Right atrium auricular region (tissue), 2 donors: ENCODE measurements at places on chromosomes 16 and 17. TPM values are rescaled to one million over a fixed set of nuclear protein-coding genes. Genes with fewer than 3 reads are reported as not detected.
A peak's percentile ranks its signal among the peaks of the same experiment; 100 is the strongest.

DNA sequence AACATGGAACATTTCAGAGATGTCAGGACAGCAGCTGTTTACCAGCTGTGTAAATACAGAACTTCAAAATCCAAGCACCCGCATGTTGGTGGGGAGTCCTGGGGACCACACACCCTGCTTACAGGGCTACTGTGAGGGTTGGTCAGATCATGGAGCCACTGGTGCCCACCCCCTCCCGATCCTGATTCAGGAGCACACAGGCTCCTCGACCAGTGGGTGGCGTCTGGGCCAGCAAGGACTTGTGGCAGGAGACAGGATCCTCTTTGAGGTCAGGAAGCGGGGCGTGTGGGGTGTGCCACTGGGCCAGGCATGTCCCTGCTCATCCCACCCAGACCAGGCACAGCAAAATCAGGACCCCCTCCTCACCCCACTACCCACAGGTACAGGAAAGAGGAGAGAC is 83.6 kb downstream of the SDK2 start:
- H3K27ac ChIP-seq = no peak overlapping the region
- no peak for DNase-seq
- H3K4me1 ChIP-seq = no peaks in the 10 kb centered on the region
- H3K4me3 ChIP-seq = no peak overlapping the region
- H3K27me3 ChIP-seq = no peaks in the 10 kb centered on the region
- H3K36me3 ChIP-seq = no peaks in the 10 kb centered on the region

The NACA2 gene
- total RNA-seq = not detected

The CCL7 gene
- total RNA-seq = not detected

The PRSS21 gene
- not detected for total RNA-seq

- H3K27ac ChIP-seq = no peak overlapping the region
- DNase-seq = no peak
- H3K27me3 ChIP-seq = no peaks in the 10 kb centered on the region
- H3K36me3 ChIP-seq = peaks cover 52% of the 10 kb centered on the region
Observed at GRCh38 chr17:64056269-64057005, 36.0 kb upstream of the ICAM2 start.

GRCh38 chr16:1870365-1871082 is 1.4 kb downstream of the MEIOB start:
- H3K4me1 ChIP-seq = peaks cover 4% of the 10 kb centered on the region
- no peak overlapping the region for H3K27ac ChIP-seq
- no peaks in the 10 kb centered on the region for H3K36me3 ChIP-seq
- H3K4me3 ChIP-seq = no peak overlapping the region
- DNase-seq = no peak

GRCh38 chr17:72467841-72468653 is 347.2 kb downstream of the SOX9 start:
- DNase-seq = peak; percentile 72
- H3K4me1 ChIP-seq = no peaks in the 10 kb centered on the region
- no peaks in the 10 kb centered on the region for H3K36me3 ChIP-seq
- no peaks in the 10 kb centered on the region for H3K27me3 ChIP-seq
- H3K4me3 ChIP-seq = no peak overlapping the region
- H3K27ac ChIP-seq = no peak overlapping the region

- no peak for DNase-seq
- no peak overlapping the region for H3K27ac ChIP-seq
- H3K4me1 ChIP-seq = no peaks in the 10 kb centered on the region
- peak overlapping the region; percentile 49 for H3K4me3 ChIP-seq
Observed at GRCh38 chr17:13601322-13601775, 380 bp downstream of the HS3ST3A1 start.

The ASB16 gene
- total RNA-seq = 8.3 TPM

- no peak for DNase-seq
- peaks cover 72% of the 10 kb centered on the region for H3K36me3 ChIP-seq
- H3K27ac ChIP-seq = no peak overlapping the region
- H3K27me3 ChIP-seq = no peaks in the 10 kb centered on the region
Observed at GRCh38 chr16:53323924-53324323, 110.3 kb upstream of the RBL2 start.

DNA sequence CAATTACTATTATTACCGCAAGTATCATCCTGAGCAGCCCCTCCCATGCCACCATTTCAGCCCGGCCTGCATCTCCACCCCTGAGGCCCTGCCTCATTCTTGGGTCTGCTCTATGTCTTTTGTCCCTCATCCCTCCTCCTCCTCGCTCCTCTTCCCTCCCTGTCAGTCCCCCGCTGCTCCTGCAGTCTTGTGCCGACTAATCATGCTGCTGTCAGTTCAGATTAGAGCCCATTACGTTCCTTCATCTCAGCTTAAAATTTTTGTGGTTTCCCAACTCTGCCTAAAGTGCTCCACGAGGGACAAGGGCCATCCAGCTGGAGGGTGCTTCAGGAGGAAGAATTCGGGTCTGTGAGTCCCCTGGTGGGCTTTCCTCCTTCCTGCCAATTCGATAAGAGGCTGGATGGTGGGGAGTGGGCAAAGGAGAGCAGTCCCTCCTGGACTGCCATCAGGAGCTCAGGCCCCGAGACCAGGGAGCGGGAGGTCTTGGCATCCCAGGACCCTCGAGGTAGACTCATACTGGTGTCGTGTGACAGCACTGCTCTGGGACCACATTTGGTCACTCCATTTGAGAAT is 32.9 kb upstream of the GOSR2 start:
- H3K27me3 ChIP-seq = no peaks in the 10 kb centered on the region
- H3K4me3 ChIP-seq = no peak overlapping the region
- H3K27ac ChIP-seq = no peak overlapping the region
- H3K36me3 ChIP-seq = no peaks in the 10 kb centered on the region
- no peaks in the 10 kb centered on the region for H3K4me1 ChIP-seq
- no peak for DNase-seq

- H3K27me3 ChIP-seq = no peaks in the 10 kb centered on the region
- H3K36me3 ChIP-seq = no peaks in the 10 kb centered on the region
- H3K4me1 ChIP-seq = no peaks in the 10 kb centered on the region
- no peak overlapping the region for H3K4me3 ChIP-seq
- H3K27ac ChIP-seq = no peak overlapping the region
Observed at GRCh38 chr16:74757349-74757748, 17.3 kb downstream of the FA2H start.

The CCL14 gene
- total RNA-seq = 4.1 TPM

DNA sequence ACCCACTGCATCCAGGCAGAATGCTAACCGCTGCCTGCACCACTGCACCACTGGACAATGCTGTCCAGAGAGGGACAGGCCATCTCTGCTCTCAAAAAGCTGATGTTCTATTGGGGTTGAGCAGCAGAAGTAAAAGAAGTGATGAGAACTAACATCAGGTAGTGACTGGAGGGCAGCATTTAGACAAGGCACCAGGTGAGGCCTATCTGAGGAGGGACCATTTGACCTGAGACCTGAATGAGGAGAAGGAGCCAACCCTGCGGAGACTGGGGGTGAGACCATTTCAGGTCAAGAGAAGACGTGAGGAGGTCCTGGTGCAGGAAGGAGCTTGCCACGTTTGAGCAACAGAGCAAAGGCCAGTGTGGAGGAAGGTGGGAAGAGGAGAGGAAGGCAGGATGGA is 34.0 kb downstream of the NTN1 start:
- H3K4me3 ChIP-seq = no peak overlapping the region
- peaks cover 16% of the 10 kb centered on the region for H3K4me1 ChIP-seq
- peak; percentile 55 for DNase-seq
- no peaks in the 10 kb centered on the region for H3K36me3 ChIP-seq

DNA sequence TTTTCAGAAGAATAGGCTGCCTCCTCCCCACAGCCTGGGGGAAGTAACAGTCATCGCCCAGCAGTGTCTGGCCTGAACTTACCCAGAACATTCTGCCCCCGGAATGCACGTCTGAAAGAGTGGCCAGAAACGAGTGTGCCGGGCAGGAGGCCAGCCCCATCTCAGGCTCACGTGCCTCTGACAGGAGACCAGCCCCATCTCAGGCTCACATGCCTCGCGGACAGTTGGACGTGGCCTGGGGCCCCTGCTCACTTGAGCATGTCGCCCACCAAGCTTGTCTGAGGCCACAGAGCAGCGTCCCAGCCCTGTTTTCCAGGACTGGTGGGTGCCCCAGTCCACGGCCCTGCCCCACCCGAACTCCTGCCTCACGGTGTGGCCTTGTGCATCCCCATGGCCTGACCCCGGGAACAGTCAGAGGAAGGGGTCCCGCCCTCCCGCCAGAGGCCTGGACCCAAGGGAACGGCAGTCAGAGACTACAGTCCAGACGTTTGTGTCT is 16.3 kb upstream of the CDH15 start:
- H3K4me1 ChIP-seq = peaks cover 31% of the 10 kb centered on the region
- no peak overlapping the region for H3K4me3 ChIP-seq
- peaks cover 18% of the 10 kb centered on the region for H3K36me3 ChIP-seq
- DNase-seq = peak; percentile 81
- H3K27ac ChIP-seq = no peak overlapping the region

DNA sequence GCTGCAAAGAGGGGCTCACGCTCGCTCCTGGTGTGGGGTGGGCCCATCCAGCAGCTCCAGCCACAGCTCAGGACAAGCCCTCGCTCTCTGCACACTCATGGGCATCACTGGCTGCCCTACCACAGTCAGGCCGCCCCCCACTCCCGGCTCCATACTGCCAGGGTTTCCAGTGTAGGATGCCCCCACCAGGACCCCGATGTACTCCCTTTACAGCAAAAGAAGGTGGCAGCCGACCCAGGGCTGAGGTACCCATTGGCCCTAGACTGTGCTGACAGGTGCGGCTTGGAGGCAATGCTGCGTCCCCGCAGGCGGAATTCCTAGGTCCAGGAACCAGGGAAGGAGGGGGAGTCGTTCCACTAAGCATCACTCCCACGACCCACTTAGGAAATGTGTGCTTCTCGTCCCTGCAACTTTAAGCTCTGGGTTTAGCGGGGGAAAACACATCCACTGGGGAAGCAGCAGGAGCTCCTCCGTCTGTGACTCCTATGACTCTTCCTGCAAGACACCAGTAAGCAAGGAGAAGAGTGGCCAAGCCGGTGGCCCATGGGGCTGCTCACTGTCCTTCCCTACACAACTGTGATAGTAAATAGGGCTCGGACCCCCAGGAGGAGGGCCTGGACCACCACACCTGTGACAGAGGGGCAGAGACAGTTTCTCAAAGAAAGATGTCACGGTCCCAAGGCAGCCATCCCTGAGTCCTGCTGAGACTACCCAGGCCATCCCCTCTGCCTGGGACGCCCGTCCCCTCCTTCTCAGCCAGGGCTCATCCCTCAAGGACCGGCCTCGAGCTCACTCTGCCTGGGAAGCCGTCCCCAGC is 13.1 kb downstream of the CORO7 start:
- no peak overlapping the region for H3K4me3 ChIP-seq
- H3K27me3 ChIP-seq = no peaks in the 10 kb centered on the region
- no peak for DNase-seq
- no peak overlapping the region for H3K27ac ChIP-seq
- peaks cover 16% of the 10 kb centered on the region for H3K36me3 ChIP-seq
- peaks cover 13% of the 10 kb centered on the region for H3K4me1 ChIP-seq

GRCh38 chr16:85798901-85799496 is 345 bp downstream of the EMC8 start:
- no peak for DNase-seq
- H3K27me3 ChIP-seq = no peaks in the 10 kb centered on the region
- peak overlapping the region; percentile 97 for H3K27ac ChIP-seq
- peaks cover 47% of the 10 kb centered on the region for H3K36me3 ChIP-seq
- H3K4me3 ChIP-seq = peak overlapping the region; percentile 71

GRCh38 chr16:22641131-22641628 is 130.5 kb downstream of the NPIPB5 start:
- H3K36me3 ChIP-seq = no peaks in the 10 kb centered on the region
- no peaks in the 10 kb centered on the region for H3K27me3 ChIP-seq
- H3K27ac ChIP-seq = no peak overlapping the region
- H3K4me3 ChIP-seq = no peak overlapping the region

DNA sequence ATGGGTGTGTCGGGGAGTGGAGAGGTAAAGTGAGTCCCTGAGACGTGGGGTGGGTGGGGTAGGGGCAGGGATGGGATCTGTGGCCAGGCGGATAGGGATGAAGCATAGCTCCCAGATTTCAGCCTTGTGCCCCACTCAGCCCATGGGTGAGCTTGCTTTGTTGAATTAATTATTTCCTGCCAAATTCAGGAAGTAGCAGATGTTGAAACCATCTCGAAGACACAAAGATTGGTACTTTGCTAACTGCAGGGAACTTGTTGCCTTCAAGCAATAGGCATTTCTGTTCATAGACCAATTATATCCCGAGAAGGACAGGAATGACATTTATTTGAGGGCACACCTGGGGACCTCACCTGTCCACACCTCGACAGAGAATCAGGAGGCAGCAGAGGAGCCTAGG is 11.0 kb upstream of the C16orf74 start:
- H3K36me3 ChIP-seq = no peaks in the 10 kb centered on the region
- H3K27me3 ChIP-seq = no peaks in the 10 kb centered on the region
- no peak overlapping the region for H3K4me3 ChIP-seq
- no peak for DNase-seq
- H3K27ac ChIP-seq = no peak overlapping the region

The PDE6G gene
- total RNA-seq = not detected

DNA sequence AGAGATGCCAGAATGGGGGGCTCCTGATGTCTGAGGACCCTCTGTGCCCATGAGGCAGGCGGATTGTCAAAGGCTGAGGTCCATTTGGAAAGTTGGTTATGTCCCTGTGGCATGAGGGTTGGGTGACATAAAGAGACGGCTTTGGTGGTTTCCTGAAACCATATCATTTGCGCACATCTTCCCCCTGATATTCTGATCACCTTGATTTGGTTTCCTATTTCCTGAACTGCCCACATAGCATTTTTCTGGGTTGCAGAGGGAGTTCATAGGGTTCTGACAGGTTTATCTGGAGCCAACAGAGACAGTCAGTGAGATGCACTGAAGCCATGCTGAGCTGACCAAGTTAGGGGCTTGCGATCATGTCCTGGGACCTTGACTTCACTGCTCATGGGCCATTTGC is 15.7 kb upstream of the RNF222 start:
- no peak overlapping the region for H3K4me3 ChIP-seq
- H3K36me3 ChIP-seq = no peaks in the 10 kb centered on the region
- DNase-seq = no peak
- H3K4me1 ChIP-seq = peaks cover 4% of the 10 kb centered on the region
- H3K27me3 ChIP-seq = no peaks in the 10 kb centered on the region
- no peak overlapping the region for H3K27ac ChIP-seq

DNA sequence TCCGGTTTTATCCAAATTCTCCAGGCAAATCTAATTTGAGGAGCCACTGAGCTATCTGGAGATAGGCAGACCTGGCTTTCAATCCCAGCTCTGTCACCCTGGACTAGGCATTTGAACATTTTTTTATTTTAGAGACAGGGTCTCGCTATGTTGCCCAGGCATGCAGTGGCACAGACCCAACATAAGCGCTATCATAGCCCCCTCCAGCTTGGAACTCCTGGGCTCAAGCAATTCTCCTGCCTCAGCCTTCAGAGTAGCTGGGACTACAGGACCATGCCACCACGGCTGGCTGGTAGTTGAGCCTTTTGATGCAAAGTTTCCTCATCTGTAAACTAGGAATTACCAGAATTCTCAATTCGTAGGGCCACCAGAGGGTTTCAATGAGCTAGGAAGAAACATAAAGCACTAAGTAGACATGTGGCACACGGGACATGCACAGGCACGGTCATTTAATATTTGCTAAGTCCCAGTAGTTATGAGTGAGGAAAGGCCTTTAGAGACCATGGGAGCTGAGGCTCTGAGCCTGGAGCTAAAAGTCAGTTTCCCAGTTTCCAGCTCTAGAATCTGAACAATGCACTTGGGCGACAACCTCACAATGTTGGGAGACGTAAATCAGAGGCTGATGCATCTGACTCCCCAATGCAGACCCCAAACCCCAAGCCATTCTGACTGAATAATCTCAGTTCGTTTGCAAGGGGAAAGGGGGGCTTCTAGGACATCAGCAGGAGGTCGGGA is 1.1 kb downstream of the ELOB start:
- H3K36me3 ChIP-seq = peaks cover 21% of the 10 kb centered on the region
- no peak for DNase-seq
- H3K4me1 ChIP-seq = peaks cover 37% of the 10 kb centered on the region

- H3K4me1 ChIP-seq = no peaks in the 10 kb centered on the region
- H3K4me3 ChIP-seq = no peak overlapping the region
- no peak for DNase-seq
- H3K27ac ChIP-seq = no peak overlapping the region
- H3K27me3 ChIP-seq = no peaks in the 10 kb centered on the region
Observed at GRCh38 chr17:63500543-63501390, 22.4 kb upstream of the KCNH6 start.

The CCDC200 gene
- not detected for total RNA-seq
